ENCODE measurements at places on chromosomes 12 and 14. TPM values are rescaled to one million over a fixed set of nuclear protein-coding genes. Genes with fewer than 3 reads are reported as not detected.

DNA sequence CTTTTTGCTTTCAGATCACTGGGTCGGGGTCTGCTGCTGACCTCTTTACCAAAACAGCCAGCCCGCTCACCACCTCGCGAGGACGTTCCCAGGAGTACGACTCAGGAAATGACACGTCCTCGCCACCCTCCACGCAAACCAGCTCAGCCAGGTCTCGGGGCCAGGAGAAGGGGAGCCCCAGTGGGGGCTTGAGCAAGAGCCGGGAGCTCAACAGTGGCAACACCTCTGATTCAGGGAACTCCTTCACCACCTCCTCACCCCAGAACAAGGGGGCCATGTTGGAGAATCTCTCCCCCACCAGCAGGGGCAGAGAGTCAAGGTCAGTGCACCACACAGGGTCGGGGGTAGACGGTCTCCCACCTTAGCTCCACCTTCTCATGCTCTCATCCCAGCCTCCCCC, 33.4 kb upstream of the HSPB8 start:
- DNase-seq = no peak

- no peak for DNase-seq
Measured at GRCh38 chr14:104091927-104092771, 6.6 kb downstream of the ASPG start.

GRCh38 chr14:28671425-28671824, 95.2 kb upstream of the FOXG1 start:
- DNase-seq = no peak

GRCh38 chr12:111605911-111606766, 7.0 kb upstream of the ATXN2 start:
- no peak for DNase-seq

DNA sequence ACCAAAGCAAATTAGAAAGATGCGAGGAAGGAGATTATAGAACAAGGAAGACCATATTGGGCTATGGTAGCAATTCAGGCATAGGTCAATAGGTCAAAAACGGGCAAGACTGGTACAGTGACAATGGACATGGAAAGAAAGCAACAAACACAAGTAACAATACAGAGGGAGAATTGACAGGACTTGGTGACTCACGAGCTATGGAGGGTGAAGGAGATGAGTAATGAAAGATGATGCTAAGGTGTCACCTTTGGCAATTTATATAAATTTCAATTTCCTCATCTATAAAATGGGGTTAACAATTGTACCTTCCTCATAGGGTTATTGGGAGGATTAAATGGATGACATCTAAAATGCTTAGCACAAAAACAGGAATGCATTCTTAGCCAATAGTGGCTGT, 15.1 kb upstream of the DUSP16 start:
- no peak for DNase-seq

DNA sequence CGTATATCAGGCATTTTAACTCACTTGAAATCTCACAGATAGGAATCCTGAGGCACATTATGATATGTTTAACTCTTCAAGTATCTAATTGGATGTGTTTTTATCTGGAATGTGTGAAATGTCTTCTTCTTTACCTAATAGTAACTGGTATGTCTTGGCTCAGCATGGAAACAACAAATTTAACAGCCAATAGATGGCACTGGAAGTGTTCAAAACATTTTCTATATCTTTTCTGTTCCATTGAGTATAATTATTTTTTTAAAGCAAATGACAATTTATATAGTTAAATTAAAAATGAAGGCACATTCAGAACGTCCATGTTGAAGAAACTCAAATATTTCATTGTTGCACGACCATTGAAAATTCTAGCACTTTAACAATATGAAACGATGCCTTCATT, 164.6 kb upstream of the SLC16A7 start:
- no peak for DNase-seq

DNA sequence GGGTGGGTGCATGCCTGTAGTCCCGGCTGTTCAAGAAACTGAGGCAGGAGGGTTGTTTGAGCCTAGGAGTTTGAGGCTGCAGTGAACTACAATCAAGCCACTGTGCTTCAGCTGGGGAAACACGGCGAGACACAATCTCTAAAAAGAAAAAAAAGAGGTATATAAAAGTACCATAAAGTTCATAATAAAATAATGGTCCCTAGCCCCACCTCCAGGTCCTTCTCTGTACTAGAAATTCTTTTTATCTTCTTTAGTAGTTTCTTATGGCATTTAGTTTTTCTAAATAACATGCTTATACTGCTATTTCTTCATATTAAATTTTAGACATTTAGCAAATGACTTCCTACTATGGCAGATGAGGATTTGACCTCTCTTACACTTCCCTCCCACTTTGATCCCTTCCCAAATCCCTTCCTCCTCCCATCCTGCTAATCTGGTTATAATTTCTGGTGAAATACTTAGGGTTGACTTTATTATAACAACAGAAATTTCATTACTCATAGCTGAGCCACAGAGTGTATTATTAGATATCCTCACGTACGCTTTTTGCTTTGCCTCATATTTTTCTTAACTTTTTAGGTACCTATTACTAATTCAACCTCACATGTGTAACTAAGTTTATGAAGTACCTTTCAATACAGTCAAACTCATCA, 94.7 kb downstream of the SLC41A2 start:
- DNase-seq = no peak

GRCh38 chr12:65596514-65597091, 227.7 kb upstream of the HMGA2 start:
- DNase-seq = no peak

DNA sequence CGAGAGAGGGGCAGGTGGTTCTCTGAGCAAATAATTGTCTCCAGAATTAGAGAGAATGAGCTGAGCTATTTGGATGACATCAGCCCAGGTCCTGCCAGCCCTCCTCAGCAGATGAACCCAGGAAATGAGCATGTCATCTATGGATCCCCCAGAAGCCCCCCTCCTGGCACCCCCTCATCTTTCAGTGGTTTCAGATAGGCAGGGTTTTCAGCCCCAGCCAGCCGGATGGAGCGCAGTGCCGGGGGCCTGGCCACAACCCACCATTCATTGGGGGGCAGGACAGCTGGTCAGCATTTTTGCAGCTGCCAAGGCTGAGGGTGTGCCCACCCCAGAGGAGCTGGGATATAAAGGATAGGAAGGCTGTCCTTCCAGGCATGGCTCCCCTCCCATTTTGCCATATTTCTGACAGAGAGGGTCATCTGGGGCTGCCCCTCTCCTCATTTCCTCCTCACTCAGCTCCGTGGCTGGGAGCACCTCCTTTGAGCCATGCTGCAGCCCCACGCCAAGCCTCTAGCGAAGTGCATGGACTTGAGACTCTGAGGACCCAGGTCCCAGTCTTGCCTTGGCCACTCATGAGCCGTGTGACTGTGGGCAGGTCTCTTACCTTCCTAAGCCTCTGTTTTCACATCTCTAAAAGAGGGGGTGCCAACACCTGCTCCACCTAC, 6.0 kb upstream of the KRT71 start:
- no peak for DNase-seq

DNA sequence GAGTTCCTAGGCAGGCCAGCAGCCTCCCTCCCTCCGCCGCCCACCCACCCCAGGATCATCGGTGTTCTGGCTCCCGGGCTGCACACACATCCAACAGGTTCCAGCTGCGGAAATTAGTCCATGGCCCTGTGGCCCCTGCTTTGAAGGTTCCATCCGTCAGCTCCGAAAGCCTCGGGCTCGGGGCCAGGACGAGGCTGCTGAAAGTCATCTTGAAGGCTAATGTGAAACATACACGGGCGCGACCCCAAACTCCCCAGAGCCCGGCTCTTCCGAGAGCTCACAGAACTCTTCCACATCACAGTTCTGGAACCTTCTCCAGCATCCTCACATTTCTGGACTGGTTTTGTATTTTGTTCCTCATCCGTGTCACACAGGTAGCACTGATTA, 19.8 kb downstream of the KDM2B start:
- no peak for DNase-seq

GRCh38 chr12:21346542-21347205, 12.0 kb upstream of the SLCO1A2 start:
- DNase-seq = no peak

- DNase-seq = no peak
Measured at GRCh38 chr12:113154351-113154973, 4.9 kb downstream of the CFAP73 start.

DNA sequence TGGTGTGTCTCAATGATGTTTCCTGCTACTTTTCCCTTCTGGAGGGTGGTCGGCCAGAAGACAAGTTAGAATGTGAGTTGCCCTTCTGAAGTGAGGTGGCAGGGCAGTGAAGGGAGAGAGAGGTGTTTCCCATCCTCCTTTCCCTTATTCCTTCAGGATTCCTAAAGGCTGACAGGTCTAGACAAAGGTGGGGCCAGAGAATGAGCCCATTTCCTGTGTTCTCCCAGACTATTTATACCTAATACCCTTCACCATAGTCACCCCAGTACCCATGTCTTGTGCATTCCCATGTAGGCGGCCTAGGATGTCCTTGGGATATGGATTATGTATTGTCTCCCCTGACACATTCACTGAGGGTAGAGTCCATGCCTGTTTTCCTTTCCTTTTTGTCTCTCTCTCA, 7.0 kb downstream of the DGKA start:
- DNase-seq = no peak

DNA sequence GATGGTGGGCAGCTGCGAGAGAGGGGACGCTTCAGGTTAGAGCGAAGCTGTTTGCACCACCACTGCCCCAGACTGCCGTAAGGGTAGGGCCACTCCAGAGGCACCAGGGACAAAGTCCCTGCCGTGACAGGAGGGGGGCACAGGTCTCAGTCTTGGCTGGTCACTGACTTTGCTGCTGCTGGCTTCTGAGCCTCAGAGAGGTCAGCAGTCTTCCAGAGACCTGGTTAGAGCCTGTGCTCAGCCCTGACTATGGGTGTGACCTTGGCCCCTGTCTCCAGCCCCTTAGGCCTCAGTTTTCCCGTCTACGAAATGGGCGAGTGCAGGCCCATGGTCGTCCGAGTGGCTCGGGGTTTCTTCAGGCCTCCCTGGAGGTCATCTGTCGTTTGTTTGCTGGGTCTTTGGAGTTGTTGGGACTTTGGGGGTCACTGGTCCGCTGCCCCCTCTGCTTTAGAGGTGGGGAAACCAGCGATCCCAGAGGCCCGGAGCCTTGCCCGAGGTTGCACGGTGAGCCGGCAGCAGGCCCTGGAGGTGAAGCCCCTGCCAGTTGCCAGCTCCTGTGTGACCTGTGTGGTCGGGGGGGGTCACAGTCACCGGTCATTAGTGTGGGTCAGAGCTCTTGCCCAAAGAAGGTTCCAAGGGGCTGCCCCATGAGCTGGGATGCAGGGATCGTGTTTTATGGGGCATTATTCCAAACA, 15.3 kb downstream of the MEG3 start:
- no peak for DNase-seq

- DNase-seq = no peak
Measured at GRCh38 chr14:34554540-34555250, 15.2 kb upstream of the EAPP start.

GRCh38 chr12:65189028-65189718, 19.8 kb downstream of the LEMD3 start:
- no peak for DNase-seq

- no peak for DNase-seq
Measured at GRCh38 chr12:10094646-10095395, 4.0 kb downstream of the CLEC1A start.

DNA sequence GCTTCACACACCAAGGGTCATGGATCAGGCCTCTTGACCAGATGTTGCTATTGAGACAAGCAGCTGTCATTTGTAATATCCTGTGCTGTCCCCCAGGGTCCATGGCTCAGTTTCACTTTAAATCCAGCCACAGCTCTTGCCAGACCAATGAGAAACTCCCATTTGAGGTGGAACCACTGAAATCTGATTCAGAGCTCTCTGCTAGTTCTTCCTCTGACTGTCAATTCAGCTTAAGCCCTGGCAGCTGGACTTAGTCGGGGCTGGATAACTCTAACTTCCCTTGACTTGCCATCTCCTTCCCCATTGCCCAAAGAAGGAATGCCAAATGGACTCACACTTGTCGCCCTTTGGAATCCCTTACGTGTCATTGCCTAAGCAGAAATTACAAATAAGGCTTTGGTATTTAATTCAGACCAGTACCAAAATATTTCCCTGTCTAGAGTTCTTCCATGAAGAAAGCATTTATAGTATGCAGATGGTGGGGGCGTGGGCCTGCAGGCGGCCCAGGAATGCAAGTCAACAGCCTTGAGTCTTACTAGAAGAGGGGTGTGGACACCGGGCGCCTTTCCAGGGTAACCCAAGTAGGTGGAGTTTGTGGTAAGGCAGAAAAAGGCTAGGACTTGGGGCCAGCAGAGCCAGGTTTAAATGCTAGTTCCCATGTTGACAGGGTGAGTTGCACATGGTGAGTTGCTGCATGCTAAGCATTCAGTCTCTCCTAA, 96.9 kb upstream of the TMPO start:
- DNase-seq = peak; percentile 69

- DNase-seq = no peak
Measured at GRCh38 chr12:43060742-43061141, 471.2 kb upstream of the PRICKLE1 start.

GRCh38 chr14:58805057-58805456, 167.3 kb downstream of the DACT1 start:
- DNase-seq = no peak

- DNase-seq = no peak
Measured at GRCh38 chr12:47781479-47782371, 8.7 kb downstream of the SLC48A1 start.

DNA sequence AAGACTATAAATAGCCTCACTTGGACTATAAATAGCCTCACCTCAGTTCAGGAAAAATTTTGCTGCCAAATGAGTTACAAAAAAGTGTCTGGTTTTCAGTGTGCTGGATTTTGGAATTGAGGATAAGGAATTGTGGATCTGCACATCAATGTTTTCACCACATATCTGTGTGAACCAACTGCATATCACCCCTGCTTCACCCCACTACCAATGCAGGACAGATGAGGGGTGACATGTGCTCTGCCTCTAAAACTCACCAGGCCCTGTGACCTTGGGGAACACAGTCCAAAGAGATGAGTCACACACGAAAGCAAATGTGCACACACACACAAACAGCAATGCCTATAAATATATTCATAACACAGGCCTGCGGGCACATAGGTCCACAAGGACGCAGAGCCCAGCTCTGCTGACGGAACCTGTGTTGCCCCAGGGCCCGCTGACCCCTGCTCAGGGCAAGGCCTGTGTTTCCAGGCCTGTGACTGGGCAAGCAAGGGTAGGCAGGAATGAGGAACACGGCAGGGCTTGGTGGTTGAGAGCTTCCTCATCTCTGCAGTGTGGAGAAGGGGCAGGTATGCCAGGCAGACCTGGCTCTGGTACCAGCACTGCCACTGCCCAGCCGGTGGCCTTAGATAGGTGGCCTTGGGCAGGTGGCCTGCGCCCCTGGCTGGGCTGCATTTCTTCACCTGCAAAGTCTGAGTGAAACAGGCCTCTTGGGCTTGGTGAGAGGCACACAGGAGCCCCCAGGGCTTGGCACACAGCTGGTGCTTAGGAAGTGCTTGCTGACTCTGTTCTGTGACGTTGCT, 82.4 kb downstream of the ARL6IP4 start:
- DNase-seq = no peak

GRCh38 chr12:18141048-18141982, 51.3 kb upstream of the RERGL start:
- DNase-seq = no peak

- no peak for DNase-seq
Measured at GRCh38 chr14:90816681-90817436, 629 bp upstream of the TTC7B start.

Gene TOMM20L
- polyA plus RNA-seq = 0.64 TPM

Gene CAMKK2
- 40.7 TPM for polyA plus RNA-seq

Gene ZCCHC8
- 59.8 TPM for polyA plus RNA-seq

Gene TRPV4
- 2.6 TPM for polyA plus RNA-seq

Gene SLC25A21
- 3.1 TPM for polyA plus RNA-seq

Gene SLC7A7
- polyA plus RNA-seq = 8.8 TPM

Gene CCDC198
- 43.9 TPM for polyA plus RNA-seq

Gene LMO3
- polyA plus RNA-seq = 8.1 TPM

Gene OSBPL8
- 72.8 TPM for polyA plus RNA-seq

Gene ABCC9
- 18.5 TPM for polyA plus RNA-seq

Gene PAPLN
- 7.6 TPM for polyA plus RNA-seq

Gene PLEKHG3
- 64.8 TPM for polyA plus RNA-seq

Gene NID2
- polyA plus RNA-seq = 191 TPM

Gene PKP2
- 4.4 TPM for polyA plus RNA-seq
